ENCODE measurements at places on chromosomes 1 and 21.

- H3K27me3 ChIP-seq = no peaks in the 10 kb centered on the region
- no peak overlapping the region for H3K27ac ChIP-seq
- no peaks in the 10 kb centered on the region for H3K4me1 ChIP-seq
- H3K36me3 ChIP-seq = no peaks in the 10 kb centered on the region
Measured at GRCh38 chr1:24921412-24921811, 8.7 kb downstream of the RUNX3 start.

DNA sequence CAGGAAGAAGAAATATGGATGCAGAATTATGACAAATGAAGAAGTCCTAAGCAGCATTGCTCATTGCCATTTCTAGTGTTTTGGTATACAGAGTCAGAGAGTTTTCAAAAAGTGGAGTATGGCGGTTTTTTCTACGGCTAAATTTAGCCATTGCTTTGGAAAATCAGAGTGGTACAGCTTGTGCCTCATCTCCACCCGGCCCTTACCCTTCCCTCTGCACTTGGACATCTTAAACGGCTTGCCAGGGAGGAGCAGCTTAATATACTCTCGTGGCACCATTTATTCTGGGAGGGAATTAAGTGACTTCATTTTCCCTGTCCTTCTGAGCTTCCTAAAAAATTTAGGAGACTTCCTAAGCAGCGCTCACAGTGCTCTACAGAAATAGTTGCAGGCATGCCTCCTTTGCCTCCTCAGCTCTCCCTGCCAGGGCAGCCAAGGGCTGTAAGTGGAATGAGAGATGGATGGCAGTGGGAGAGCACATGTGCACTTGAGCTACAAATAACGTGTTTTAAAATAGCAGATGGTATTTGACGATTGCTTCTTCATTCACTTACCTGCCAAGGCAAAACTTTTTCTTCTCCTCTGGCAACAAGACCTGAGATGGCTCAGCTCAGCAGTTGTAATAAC lies 51.5 kb upstream of the VAMP3 start:
- H3K27ac ChIP-seq = no peak overlapping the region
- H3K4me3 ChIP-seq = no peak overlapping the region
- H3K27me3 ChIP-seq = no peaks in the 10 kb centered on the region
- peaks cover 7% of the 10 kb centered on the region for H3K4me1 ChIP-seq

- no peaks in the 10 kb centered on the region for H3K36me3 ChIP-seq
- H3K4me3 ChIP-seq = no peak overlapping the region
- no peak overlapping the region for H3K27ac ChIP-seq
- no peaks in the 10 kb centered on the region for H3K4me1 ChIP-seq
- no peaks in the 10 kb centered on the region for H3K27me3 ChIP-seq
- no peak for DNase-seq
Measured at GRCh38 chr1:37035796-37036666, 1.7 kb upstream of the GRIK3 start.

GRCh38 chr21:38639571-38640354 lies 141.5 kb upstream of the ERG start:
- no peaks in the 10 kb centered on the region for H3K4me1 ChIP-seq
- DNase-seq = no peak
- H3K4me3 ChIP-seq = no peak overlapping the region
- H3K27me3 ChIP-seq = no peaks in the 10 kb centered on the region
- H3K27ac ChIP-seq = no peak overlapping the region

- no peak overlapping the region for H3K27ac ChIP-seq
- H3K4me1 ChIP-seq = no peaks in the 10 kb centered on the region
- no peak overlapping the region for H3K4me3 ChIP-seq
- no peaks in the 10 kb centered on the region for H3K27me3 ChIP-seq
- no peaks in the 10 kb centered on the region for H3K36me3 ChIP-seq
Measured at GRCh38 chr1:9344426-9345200, 51.9 kb downstream of the SPSB1 start.

DNA sequence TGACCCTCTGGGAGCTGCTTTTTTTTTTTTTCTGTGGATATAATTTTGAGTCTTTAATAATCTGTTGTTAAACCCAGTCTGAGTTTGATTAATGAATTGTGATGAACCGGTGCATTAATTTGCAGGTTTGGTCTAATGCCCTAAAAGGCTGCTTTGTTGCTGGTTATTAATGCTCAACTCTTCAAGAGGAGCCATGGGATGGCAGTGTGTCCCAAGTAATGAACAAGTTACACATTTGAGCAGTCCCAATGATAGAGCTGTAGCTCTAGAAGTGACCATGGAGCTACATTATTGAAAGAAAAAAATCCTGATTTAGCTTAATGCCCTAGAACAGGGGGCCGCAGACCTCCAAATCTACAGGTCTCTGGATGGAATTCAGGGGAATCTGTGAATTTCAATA lies 53.1 kb downstream of the RWDD3 start:
- H3K27me3 ChIP-seq = no peaks in the 10 kb centered on the region
- no peak for DNase-seq
- no peak overlapping the region for H3K27ac ChIP-seq
- peaks cover 13% of the 10 kb centered on the region for H3K4me1 ChIP-seq
- H3K36me3 ChIP-seq = no peaks in the 10 kb centered on the region

GRCh38 chr21:38950435-38951094 lies 144.8 kb downstream of the ETS2 start:
- H3K36me3 ChIP-seq = no peaks in the 10 kb centered on the region
- peak overlapping the region; percentile 53 for H3K27ac ChIP-seq
- peaks cover 21% of the 10 kb centered on the region for H3K4me1 ChIP-seq
- H3K27me3 ChIP-seq = no peaks in the 10 kb centered on the region

DNA sequence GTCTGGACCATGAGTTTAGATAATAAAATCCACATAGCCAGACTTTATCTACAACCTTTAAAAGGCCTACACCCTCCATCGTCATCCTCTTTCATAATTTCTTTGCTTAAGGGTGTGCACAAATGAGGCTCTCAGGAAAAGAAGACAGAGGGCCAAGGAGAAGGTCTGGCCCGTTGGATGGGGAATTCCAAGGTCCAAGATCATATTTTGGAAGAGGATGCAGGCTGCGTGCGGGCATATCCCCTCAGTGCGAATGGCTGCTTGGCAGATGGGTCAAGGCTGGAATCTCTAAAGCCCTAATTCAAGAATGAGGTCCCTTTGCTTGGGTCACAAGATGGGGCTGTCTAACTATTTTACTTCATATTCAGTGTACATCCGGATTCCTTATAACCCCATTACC lies 782.2 kb upstream of the NCAM2 start:
- H3K4me1 ChIP-seq = no peaks in the 10 kb centered on the region
- H3K27ac ChIP-seq = no peak overlapping the region
- no peaks in the 10 kb centered on the region for H3K36me3 ChIP-seq
- no peak overlapping the region for H3K4me3 ChIP-seq
- no peaks in the 10 kb centered on the region for H3K27me3 ChIP-seq
- DNase-seq = no peak

DNA sequence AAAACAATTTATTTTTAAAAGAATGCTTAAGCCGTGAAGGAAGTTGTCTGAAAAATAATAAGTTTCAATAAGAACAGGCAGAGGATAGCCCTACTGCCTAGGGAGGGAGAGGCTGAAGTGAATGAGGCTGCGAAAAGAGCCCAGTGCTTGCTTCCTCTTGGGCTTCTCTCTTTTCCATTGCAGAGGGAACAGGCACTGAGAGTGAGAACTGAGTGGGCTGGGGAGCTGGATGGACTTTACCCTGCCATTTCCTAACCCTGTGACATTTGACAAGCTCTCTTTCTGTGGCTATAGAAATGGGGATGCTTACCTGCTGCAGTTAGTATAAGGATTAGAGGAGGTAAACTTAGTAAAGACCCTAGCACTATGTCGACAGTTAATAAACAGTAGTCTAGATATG lies 30.0 kb downstream of the TENT5C start:
- no peaks in the 10 kb centered on the region for H3K36me3 ChIP-seq
- H3K27me3 ChIP-seq = no peaks in the 10 kb centered on the region
- peaks cover 15% of the 10 kb centered on the region for H3K4me1 ChIP-seq
- H3K4me3 ChIP-seq = no peak overlapping the region

DNA sequence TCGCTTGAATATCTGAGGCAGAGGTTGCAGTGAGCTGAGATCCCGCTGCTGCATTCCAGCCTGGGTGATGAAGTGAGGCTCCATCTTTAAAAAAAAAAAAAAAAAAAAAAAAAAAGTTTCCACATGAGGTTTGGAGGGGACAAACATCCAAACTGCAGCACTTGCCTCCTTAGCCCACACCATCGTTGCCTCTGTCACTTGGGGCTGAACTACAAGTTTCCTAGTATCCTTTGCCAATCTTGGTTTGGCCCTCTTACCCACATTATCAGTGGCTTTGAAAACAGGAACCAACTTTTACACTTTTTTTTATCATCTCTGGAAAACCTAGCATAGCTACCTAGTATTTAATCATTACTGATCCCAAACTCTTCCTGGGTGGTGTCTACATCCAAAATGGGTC lies 59.2 kb downstream of the CLSTN1 start:
- DNase-seq = no peak
- no peaks in the 10 kb centered on the region for H3K36me3 ChIP-seq
- H3K4me3 ChIP-seq = no peak overlapping the region
- H3K27me3 ChIP-seq = no peaks in the 10 kb centered on the region
- no peaks in the 10 kb centered on the region for H3K4me1 ChIP-seq

- no peaks in the 10 kb centered on the region for H3K36me3 ChIP-seq
Measured at GRCh38 chr21:31338908-31339368, 5.1 kb downstream of the TIAM1 start.

GRCh38 chr1:244552336-244552735 lies 91.3 kb downstream of the CATSPERE start:
- H3K27me3 ChIP-seq = no peaks in the 10 kb centered on the region
- no peaks in the 10 kb centered on the region for H3K36me3 ChIP-seq
- no peak overlapping the region for H3K4me3 ChIP-seq
- peak; percentile 43 for DNase-seq
- H3K4me1 ChIP-seq = peaks cover 10% of the 10 kb centered on the region

GRCh38 chr1:156964441-156964840 lies 44.0 kb downstream of the LRRC71 start:
- H3K4me1 ChIP-seq = peaks cover 20% of the 10 kb centered on the region
- no peak for DNase-seq
- peaks cover 7% of the 10 kb centered on the region for H3K36me3 ChIP-seq
- no peak overlapping the region for H3K4me3 ChIP-seq
- no peak overlapping the region for H3K27ac ChIP-seq
- no peaks in the 10 kb centered on the region for H3K27me3 ChIP-seq

GRCh38 chr21:21605521-21605920 lies 607.3 kb downstream of the NCAM2 start:
- no peaks in the 10 kb centered on the region for H3K4me1 ChIP-seq
- DNase-seq = no peak
- H3K4me3 ChIP-seq = no peak overlapping the region

GRCh38 chr1:184929711-184930202 lies 44.6 kb downstream of the NIBAN1 start:
- H3K4me1 ChIP-seq = peaks cover 10% of the 10 kb centered on the region
- no peak for DNase-seq
- no peak overlapping the region for H3K4me3 ChIP-seq
- H3K27me3 ChIP-seq = no peaks in the 10 kb centered on the region
- peak overlapping the region; percentile 22 for H3K27ac ChIP-seq

GRCh38 chr1:152188673-152189591 lies 29.9 kb upstream of the RPTN start:
- peak; percentile 67 for DNase-seq
- no peak overlapping the region for H3K27ac ChIP-seq
- H3K4me1 ChIP-seq = no peaks in the 10 kb centered on the region
- peaks cover 1% of the 10 kb centered on the region for H3K27me3 ChIP-seq
- no peaks in the 10 kb centered on the region for H3K36me3 ChIP-seq
- H3K4me3 ChIP-seq = peak overlapping the region; percentile 30

GRCh38 chr21:29248124-29248523 lies 50.6 kb upstream of the BACH1 start:
- H3K27me3 ChIP-seq = no peaks in the 10 kb centered on the region
- H3K4me3 ChIP-seq = no peak overlapping the region
- no peak for DNase-seq
- no peak overlapping the region for H3K27ac ChIP-seq
- H3K36me3 ChIP-seq = no peaks in the 10 kb centered on the region

DNA sequence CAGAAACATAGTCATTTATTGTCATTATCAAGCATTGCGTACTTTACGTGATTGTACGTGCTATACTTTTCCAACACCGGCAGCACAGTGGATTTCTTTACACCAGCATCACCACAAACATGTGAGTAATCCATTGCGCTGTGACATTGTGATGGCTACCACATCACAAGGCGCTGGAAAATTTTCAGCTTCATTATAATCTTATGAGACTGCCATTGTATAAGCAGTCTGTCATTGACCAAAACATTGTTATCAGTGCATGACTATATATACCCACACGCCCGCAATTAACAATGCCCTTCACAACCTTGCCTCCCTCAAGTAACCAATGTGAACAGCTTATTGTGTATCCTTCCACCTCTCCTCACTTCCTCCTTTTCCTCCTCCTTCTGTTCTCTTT lies 137.6 kb downstream of the ZZZ3 start:
- H3K4me1 ChIP-seq = no peaks in the 10 kb centered on the region
- H3K36me3 ChIP-seq = no peaks in the 10 kb centered on the region
- no peak overlapping the region for H3K27ac ChIP-seq
- no peak for DNase-seq
- H3K27me3 ChIP-seq = no peaks in the 10 kb centered on the region
- no peak overlapping the region for H3K4me3 ChIP-seq
